NCI-H1417 treated with DMSO at 0.1 percent for 48 hours (cell line): ENCODE measurements at places on chromosomes 16 and 17.
A peak's percentile ranks its signal among the peaks of the same experiment; 100 is the strongest.

GRCh38 chr16:57577214-57577613 is 34.8 kb downstream of the ADGRG5 start:
- no peak for DNase-seq

GRCh38 chr16:49250689-49251088 is 30.9 kb downstream of the CBLN1 start:
- no peak for DNase-seq

GRCh38 chr17:56457501-56457900 is 136.0 kb upstream of the NOG start:
- DNase-seq: no peak

DNA sequence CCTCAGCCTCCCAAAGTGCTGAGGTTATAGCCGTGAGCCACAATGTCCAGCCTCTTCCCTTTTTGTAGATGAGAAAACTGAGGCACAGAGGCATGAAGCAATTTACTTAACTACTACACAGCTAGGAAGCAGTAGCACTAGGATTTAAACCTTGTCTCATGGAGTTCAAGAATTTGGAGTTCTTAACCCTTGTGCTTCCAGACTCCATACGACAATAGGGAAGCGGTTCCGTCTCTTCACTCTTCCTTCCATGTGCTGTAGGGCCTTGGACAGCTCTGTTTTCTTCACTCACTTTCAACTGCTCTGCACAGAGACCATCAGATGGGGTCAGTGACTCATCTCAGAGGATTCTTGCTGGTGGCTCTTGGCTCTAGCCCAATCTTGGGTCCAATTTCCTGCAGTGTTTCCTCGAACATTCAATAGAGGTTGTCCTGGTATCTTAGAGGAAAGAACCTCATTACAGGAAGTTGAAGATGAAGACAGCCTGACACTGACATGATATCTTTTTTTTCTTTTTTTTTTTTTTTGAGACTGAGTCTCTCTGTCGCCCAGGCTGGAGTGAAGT is 19.3 kb downstream of the ITGAL start:
- no peak for DNase-seq

- no peak for DNase-seq
Measured at GRCh38 chr16:52441886-52442285, 105.1 kb downstream of the TOX3 start.

- DNase-seq: no peak
Measured at GRCh38 chr17:30095507-30096244, 20.9 kb upstream of the NSRP1 start.

DNA sequence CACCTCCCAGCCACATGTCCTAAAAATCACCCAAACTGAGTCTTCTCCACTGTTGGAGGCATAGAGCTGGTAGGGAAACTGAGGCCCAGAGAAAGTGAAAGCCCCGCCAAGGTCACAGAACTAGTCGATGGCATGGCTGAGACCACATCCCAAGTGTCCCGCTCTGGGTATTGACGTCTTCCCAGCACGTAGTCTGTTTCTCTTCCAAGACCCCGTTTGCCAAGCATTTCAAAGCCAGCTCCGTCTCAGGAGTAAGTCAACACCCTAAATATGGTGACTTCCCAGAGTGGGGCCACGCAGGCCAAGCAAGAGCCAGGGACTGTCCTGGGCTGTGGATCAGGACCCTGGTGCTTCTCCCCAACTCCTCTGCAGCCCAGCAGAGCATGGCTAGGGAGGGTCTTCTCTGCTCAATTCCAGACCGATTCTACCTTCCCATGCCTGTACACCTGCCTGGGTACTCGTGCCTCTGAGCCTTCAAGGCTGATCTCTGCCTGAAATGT is 19.7 kb downstream of the PITPNM3 start:
- DNase-seq: no peak

DNA sequence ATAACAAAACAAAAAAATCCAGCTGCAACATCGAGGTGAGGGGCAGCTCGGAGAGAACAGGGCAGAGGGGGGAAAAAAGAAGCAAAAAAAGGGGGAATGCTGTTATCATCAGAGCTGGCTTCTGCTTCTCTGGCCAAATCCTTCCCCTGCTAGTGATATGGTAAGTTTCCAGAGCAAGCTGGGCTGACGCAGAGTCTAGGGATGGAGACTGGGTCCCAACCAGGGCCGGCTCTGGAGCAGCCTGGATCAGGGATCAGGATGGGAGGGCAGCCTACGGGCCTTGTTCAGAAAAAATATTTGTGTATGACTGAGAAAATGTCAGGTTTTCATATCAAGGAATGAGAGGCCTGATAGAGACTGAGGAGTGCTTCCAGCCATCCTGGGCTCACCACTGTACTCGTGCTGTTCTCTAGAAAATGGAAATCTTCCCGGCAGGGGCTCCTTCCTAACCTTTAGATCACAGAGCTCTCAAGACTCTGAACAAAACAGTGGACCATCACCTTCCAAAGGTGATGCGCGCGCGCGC is 726 bp upstream of the C1QTNF1 start:
- DNase-seq: no peak

DNA sequence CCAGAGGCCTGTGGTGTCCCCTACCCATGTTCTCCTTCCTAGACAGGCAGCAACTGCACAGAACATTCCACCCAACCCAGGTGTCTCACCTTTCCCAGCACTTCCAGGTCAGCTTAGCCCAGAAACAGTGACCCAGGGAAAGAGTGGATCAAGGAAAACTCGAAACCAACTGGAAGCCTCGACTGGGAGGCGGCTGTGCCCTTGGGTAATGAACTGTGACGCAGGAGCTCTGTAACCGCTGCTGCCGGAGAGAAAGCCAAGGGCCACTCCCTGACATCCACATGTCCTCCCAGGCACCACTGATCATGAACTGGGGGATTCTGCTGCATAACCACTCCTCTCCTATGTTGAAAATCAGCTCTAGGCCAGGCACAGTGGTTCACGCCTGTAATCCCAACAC is 34.4 kb downstream of the WDR59 start:
- DNase-seq: no peak

DNA sequence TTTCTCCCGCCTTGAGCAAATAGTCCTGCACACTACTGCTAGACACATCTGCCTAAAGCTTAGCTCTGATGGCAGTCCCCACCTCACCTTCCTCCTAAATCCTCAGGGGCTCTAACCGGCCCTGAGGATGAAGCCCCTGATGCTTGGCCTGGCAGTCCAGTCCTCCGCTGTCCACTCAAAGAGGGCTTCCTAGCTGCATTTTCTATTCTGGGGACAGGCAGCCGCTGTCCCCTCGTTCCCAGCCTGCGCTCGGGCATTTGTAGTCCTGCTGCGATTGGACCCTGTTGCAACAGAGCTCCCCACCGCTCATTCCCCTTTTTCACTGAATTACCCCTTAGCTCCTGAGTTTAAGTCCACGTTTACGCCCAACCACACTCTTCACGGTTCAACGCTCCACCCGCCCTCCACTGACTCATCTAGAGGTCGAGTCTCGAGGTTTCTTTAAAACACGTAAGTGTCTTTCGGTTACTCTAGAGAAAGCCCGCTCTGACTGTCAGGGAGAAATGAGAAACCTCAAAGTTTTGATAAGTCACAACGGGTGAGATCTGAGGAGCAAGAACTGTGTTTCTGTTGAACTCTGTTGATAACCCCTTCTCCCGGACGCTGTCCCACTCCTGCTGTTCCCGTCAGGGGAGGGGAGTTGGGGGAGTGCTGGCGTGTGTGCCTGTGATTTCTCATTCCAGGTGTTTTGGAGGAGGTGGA is 4.5 kb downstream of the CCR7 start:
- DNase-seq: no peak

GRCh38 chr16:77675464-77676324 is 46.6 kb upstream of the NUDT7 start:
- peak; percentile 21 for DNase-seq

DNA sequence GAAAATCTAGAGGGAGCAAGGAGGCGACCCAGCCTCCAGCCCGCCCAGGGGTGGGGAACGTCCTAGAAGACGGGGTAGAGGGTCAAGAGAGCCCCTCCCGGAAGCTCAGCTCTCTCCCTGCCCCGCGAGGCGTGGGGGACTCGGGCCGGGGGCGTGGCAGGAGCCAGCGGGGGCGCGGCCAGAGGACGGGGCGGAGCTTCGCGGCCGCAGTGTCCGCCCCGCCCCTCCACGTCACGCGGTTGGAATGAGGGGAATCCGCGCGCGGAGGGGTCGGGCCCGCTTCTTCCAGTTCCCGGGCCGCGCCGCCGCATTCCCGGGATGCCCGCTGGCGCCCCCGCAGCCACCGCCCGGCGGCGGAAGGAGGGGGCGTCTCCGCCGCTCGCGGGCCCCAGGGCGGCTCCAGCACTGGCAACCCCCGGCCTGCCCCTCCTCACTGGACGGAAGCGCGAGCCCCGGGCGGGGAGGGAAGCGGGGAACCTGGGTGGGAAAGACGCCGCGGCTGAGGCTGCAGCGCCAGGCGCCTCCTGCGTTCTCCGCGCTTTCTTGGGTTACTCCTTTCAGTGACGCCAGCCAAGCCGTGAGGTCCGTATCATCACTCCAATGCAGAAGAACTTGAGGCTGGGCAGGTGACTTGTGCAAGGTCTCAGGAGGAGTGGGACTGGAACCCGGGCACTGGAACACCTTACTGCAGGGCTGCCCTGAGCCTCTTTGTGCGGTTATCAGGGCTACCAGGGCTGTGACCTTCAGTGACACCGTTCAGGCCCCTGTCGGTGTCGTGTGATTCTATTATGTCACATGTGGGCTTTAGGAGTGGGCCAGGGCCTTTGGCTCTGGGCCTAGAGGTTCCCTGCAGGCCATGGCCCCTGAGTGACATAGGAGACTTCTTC is 4.3 kb downstream of the MYO1C start:
- DNase-seq: no peak

- peak; percentile 59 for DNase-seq
Measured at GRCh38 chr17:43694081-43694870, 32.6 kb upstream of the MEOX1 start.

GRCh38 chr17:56523042-56523441 is 70.5 kb upstream of the NOG start:
- no peak for DNase-seq

GRCh38 chr16:53832896-53833544 is 129.1 kb downstream of the FTO start:
- DNase-seq: no peak

DNA sequence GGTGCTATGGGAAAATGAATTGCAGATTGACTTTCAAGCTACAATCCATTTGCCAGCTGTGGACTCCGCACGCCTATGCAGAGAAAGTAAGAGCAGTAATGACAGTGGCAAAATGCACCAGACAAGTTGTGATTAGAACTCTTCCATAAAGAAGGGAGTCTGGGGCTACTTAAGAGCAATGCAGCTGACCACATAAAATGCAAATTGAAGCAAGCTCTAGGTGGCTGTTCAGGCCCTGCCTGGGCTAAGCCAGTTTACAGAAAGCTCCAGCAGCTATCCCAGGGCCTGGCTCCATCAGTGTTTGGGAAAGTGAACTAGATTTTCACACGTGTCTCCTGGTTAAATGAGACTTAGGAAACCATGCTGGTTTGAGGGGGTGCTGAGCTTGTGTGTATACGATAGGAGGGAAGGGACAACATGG is 2.2 kb upstream of the MAP2K6 start:
- no peak for DNase-seq

GRCh38 chr17:7313088-7313889 is 1.9 kb downstream of the GPS2 start:
- no peak for DNase-seq

DNA sequence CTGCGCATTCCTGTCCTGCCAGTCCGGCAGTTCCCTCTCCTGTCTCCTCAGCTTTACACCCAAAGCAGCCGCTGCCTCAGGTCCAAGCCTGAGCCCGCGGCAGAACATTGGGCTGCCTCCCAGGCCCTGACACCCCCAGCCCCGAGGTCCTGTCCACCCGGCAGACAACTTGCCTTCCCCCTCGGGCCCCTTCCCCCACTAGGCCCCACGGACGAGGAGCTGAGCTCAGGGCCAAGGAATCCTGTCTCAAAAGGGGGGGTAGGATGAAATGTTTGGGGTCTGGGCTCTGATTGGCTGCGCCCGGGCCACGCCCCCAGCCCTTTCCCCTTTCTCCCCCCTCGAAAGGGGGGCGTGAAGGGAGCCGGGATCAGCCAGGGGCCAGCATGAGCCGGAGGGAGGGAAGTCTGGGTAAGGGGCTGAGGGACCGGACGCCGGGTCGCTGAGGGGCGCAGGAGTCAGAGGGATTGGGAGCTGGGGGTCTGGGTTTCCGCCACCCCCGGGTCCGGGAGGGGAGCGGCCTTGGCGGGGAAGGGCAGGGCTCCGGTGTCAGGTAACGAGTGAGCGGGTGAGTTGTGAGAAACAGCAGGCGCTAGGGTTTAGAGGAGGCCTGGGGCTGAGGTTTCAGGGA is at the start of gene CTF1:
CTF1 (plus strand) TSS at position 354 of the 628 bp plus-strand sequence; CDS start at position 384, 30 bp downstream.
- DNase-seq: no peak

DNA sequence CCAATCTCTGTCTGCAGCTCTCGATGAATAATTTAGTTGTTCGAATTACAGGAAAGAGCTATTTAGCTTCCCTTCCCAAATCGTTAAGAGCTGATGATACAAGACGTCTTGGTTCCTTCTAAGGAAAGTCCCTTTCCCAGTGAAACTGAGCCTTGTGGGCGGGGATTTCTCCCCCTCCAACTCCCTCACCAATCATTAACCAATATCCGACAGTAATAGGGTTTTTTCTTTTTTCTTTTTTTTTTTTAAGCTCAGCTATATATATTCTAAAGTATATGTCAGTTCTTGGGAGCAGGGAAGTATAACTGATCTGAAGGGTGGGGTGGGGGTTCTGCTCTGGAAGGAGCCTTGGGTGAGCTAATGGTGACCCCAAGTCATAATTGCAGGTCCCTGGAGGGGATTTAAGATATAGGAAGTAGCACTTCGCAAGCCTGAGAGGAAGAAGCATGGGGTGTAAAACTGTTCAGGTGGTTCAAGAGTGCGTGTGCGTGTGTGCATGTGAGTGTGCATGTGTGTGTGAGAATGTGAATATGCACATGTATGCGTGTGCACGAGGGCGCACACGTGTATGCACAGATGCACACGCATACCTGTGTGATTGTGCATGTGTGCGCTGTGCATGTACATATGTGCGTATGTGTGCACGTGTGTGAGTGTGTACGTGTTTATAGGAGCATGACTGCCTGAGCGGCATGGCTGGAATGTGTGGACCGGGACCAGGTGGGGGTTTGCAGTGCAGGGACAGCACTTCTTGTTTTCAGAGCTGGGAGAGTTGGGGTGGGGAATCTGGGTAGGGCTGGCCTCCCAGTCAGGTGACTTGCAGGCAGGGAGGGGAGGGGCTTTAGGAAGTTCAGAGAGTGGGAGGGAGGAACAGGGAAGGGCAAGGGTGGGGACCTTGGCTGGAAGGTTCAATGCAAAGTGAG is 42.7 kb downstream of the SOCS3 start:
- no peak for DNase-seq

- no peak for DNase-seq
Measured at GRCh38 chr16:73764321-73764720, 532.3 kb upstream of the PSMD7 start.

DNA sequence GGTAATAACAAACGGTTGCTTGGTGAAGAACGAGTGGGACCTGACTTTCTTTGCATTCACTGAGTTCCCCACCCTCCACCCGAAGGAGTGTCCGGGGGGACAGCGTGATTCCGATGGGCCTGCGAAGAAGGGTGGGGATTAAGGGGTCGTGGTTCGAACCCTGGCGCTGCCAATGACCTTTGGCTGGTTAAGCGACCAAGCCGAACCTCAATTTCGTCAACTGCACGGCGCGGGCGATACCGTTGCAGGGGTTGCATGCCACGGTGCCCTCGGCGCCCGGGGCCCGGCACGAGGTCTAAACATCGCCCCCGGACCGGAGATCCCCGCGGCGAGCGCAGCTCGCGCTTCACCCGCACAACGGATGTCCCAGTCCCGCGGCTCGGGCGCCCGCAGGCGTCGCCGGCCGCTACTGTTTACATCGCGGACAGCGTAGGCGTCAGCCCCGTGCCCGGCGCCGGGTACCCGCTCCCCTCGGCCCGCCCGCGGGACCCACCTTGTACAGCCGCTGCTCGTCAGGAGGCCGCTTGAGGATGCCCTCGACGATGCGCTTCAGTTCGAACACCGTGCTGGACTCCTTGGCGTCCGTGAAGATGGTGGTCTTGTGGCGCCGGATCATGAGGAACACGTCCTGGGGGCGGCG is 460 bp downstream of the ELOB start:
- DNase-seq: no peak
